CD4-positive, alpha-beta T cell treated with Interferon gamma for 1 hour (primary cell): ENCODE measurements at places on chromosomes 7 and 10.

- DNase-seq: no peak
Observed at GRCh38 chr10:58240531-58240930, 27.2 kb downstream of the IPMK start.

- no peak for DNase-seq
Observed at GRCh38 chr10:78516756-78517155, 483.1 kb downstream of the RPS24 start.

GRCh38 chr7:103140061-103140460 is 8.8 kb downstream of the NAPEPLD start:
- DNase-seq: no peak

DNA sequence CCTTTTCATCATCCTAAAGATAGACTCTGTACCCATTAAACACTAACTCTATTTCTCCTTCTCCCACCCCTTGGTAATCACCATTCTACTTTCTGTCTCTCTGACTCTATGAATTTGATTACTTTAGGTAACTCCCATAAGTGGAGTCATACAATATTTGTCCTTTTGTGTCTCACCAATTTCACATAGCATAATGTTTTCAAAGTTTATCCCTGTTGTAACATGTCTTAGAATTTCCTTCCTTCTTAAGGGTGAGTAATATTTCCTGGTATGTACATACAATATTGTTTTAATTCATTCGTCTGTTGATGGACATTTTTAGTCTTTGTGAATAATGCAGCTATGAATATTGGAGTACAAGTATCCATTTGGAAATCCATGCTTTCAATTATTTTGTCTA is 50.9 kb upstream of the CDCA7L start:
- DNase-seq: no peak
